ENCODE measurements at places on chromosomes 7 and 10. TPM values are rescaled to one million over a fixed set of nuclear protein-coding genes. Genes with fewer than 3 reads are reported as not detected.

The C10orf90 gene
- not detected for total RNA-seq

The LRRC18 gene
- not detected for total RNA-seq

The OGDHL gene
- 1.7 TPM for total RNA-seq

The ASZ1 gene
- not detected for total RNA-seq

The KCNH2 gene
- total RNA-seq: not detected

The HTRA1 gene
- 1,546 TPM for total RNA-seq

The KCNIP2 gene
- 3.5 TPM for total RNA-seq

The PKD2L1 gene
- total RNA-seq: not detected

The EN2 gene
- total RNA-seq: 3.4 TPM

The AGR2 gene
- total RNA-seq: not detected

The TEX47 gene
- total RNA-seq: not detected

The CTAGE4 gene
- total RNA-seq: 1.3 TPM

The ALOX5 gene
- total RNA-seq: not detected

The CPA2 gene
- total RNA-seq: not detected

The GIMAP7 gene
- total RNA-seq: not detected

The PODXL gene
- total RNA-seq: 23.9 TPM

The CCDC3 gene
- 15.0 TPM for total RNA-seq

The SFRP5 gene
- not detected for total RNA-seq

The PCBD1 gene
- total RNA-seq: 40.9 TPM

The FOXL3 gene
- total RNA-seq: not detected

The CLDN4 gene
- 0.50 TPM for total RNA-seq

The CPEB3 gene
- 1.9 TPM for total RNA-seq

The CPN1 gene
- not detected for total RNA-seq

The WNT8B gene
- total RNA-seq: not detected

The ANKRD26 gene
- total RNA-seq: 13.5 TPM

The DPY19L1 gene
- 37.2 TPM for total RNA-seq

The PRKCQ gene
- total RNA-seq: not detected

The RNF133 gene
- total RNA-seq: not detected

The SHOC2 gene
- total RNA-seq: 55.3 TPM

The CNNM1 gene
- 0.24 TPM for total RNA-seq

The PLEKHA8 gene
- 23.1 TPM for total RNA-seq

The ZPBP gene
- total RNA-seq: not detected

The YAE1 gene
- total RNA-seq: 19.3 TPM

The PTPN12 gene
- 79.7 TPM for total RNA-seq

The MUC12 gene
- total RNA-seq: not detected

The DRGX gene
- total RNA-seq: not detected

The AKR1C8 gene
- total RNA-seq: not detected

The PAPOLB gene
- total RNA-seq: 0.10 TPM

The PTPN20 gene
- total RNA-seq: not detected

The PDE6C gene
- not detected for total RNA-seq

The TRIL gene
- total RNA-seq: 4.0 TPM

The PITX3 gene
- not detected for total RNA-seq

The PAX4 gene
- not detected for total RNA-seq

The PON1 gene
- total RNA-seq: not detected

The NEURL1 gene
- 2.5 TPM for total RNA-seq

The LIPK gene
- not detected for total RNA-seq

The FXYD4 gene
- not detected for total RNA-seq

The GDF10 gene
- total RNA-seq: not detected
